ENCODE measurements at places on chromosomes 3 and 15. TPM values are rescaled to one million over a fixed set of nuclear protein-coding genes. Genes with fewer than 3 reads are reported as not detected.

XYLB gene
- 0.83 TPM for total RNA-seq

MINAR1 gene
- 0.42 TPM for total RNA-seq

DNA sequence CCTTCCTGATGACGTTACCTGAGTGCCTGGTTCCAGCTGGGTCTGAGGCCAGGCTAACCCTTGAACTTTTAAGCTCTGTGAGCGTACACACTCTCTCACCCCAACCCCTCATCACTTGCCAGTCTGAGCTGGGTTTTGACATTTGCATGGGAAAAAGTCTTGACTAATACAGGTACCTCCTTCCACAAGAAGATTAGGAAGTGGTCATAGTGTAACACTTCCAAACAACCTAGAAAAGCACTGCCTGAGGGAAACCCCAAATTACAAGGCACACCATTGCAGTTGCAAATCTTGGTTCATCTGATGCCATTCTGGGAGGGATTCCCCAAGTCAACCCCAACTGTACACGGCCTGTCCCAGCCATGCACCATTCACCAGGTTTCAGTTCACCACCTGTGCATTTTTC is 499.8 kb downstream of the FOXP1 start:
- no peak overlapping the region for H3K27ac ChIP-seq
- H3K4me1 ChIP-seq, result peaks cover 16% of the 10 kb centered on the region
- H3K36me3 ChIP-seq, result no peaks in the 10 kb centered on the region
- no peak for DNase-seq

GRCh38 chr15:60052796-60053195 is 48.7 kb downstream of the FOXB1 start:
- H3K4me1 ChIP-seq, result no peaks in the 10 kb centered on the region
- H3K36me3 ChIP-seq, result no peaks in the 10 kb centered on the region
- H3K27ac ChIP-seq, result no peak overlapping the region
- no peak for DNase-seq
- H3K27me3 ChIP-seq, result no peaks in the 10 kb centered on the region
- H3K4me3 ChIP-seq, result no peak overlapping the region

- H3K4me3 ChIP-seq, result no peak overlapping the region
- H3K4me1 ChIP-seq, result peaks cover 71% of the 10 kb centered on the region
- H3K27ac ChIP-seq, result no peak overlapping the region
- no peak for DNase-seq
- no peaks in the 10 kb centered on the region for H3K27me3 ChIP-seq
Measured at GRCh38 chr15:67095912-67096311, 30.5 kb downstream of the SMAD3 start.

- H3K4me1 ChIP-seq, result peaks cover 12% of the 10 kb centered on the region
- DNase-seq, result no peak
- peaks cover 39% of the 10 kb centered on the region for H3K27me3 ChIP-seq
- H3K36me3 ChIP-seq, result no peaks in the 10 kb centered on the region
Measured at GRCh38 chr15:78302579-78303312, 3.3 kb upstream of the SKIC8 start.

DNA sequence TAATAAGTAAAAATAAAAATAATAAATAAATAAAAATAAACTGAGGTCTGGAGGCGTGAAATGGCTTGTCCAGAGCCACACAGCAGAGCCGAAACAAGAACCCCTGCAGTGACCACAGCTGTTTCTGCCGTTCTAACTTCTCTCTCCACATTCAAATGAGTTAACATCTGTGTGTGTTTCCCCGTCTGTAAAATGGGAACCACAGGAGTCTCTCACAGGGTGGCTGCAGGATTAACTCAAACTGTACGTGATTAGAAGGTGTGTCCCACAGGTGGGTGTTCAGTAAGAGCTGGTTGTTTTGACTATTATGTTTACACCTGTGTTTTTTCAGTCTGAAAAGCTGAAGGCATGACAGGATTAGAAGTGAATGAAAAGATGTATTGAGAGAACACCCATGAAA is 27.0 kb upstream of the MUC4 start:
- H3K4me1 ChIP-seq, result no peaks in the 10 kb centered on the region
- H3K27me3 ChIP-seq, result no peaks in the 10 kb centered on the region
- H3K36me3 ChIP-seq, result no peaks in the 10 kb centered on the region
- H3K27ac ChIP-seq, result no peak overlapping the region
- no peak overlapping the region for H3K4me3 ChIP-seq
